B cell (primary cell): ENCODE measurements at places on chromosomes 16 and 17.

- no peak for DNase-seq
Measured at GRCh38 chr16:28110977-28111376, 47.5 kb upstream of the GSG1L start.

GRCh38 chr16:86955136-86955855, 361.9 kb downstream of the C16orf95 start:
- no peak for DNase-seq

DNA sequence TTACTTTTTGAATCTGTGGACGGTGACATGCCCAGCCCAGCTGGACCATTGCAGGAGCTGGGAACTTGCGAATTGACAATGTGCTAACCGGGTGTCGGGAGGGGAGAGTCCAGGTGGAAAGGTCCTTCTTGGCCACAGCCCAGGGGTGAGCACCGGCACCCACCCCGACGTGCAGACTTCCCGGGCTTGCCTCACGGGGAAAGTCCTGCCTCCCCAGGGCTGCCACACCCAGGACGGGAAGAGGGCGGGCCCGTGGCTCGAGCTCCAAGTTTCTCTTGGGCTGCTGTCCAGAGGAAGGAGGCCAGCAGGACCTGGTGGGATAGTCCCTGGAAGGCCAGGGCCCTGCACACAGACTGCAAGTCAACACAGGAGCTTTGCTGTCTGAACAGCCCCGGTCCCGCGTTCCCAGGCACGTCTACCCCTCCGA, 17.7 kb downstream of the CARD14 start:
- DNase-seq: no peak

- DNase-seq: no peak
Measured at GRCh38 chr17:74343526-74344284, 17.7 kb downstream of the KIF19 start.

DNA sequence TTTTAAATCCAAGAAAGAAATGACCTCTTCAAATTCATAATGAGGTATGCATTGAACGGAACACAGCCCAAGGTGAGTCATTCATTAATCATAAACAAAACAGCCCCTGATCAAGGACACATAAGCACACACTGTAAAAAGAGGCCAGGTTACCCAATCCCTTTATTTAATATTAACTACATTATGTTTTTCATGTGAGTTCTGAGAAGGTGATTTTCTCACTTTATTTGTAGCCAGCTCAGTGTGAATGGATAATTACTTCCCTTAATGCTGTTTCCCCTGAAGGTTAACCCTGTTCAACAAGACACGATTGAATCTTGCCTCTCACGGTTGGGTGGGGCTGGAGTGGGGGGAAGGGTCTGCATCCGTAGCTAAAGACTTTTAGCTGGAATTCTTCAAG, 257.3 kb upstream of the SALL1 start:
- no peak for DNase-seq
